ENCODE measurements at places on chromosomes 2 and 18.
A peak's percentile ranks its signal among the peaks of the same experiment; 100 is the strongest.

DNA sequence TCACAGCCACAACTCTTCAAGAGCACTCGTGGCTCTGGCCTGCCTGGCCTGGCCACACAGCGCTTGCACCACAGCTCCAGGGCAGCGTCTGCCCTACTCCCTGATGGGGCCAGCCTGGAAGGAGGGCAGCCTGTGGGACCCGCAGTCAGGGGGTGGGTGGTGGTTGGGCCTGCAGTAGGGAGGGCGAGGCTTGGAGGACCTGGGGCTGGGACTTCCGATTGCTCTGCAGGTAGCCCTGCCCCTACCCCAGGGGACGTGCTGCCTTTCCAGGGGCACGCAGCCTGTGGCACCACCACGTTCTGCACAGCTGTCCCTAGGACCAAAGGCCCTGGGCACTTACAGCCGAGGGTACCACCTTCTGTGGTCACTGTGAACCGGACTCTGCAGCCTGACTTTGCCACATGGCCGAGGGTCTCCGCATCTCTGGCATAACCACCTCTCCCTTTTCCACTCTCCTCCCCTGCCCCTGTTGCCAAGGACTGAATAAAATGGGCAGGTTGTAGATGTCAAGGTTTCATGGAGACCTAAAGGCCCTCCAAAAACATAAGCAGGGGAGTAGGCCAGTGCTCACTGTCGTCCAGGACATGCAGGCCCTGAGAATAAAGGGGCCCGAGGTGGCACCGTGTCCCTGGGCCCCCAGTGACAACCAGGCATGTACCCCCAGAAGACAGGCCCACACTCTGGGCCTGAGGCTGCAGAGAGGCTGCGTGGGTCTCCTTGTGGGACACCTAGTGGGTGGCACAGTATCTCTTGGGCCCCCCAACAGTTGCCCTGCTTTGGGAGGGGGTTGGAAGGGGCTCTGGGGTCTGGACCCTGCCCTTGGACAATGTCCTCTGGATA lies 87.3 kb downstream of the INHBB start:
- DNase-seq, result no peak

GRCh38 chr18:58891776-58892175 lies 27.1 kb downstream of the ZNF532 start:
- DNase-seq, result no peak

- DNase-seq, result no peak
Observed at GRCh38 chr2:60741576-60741975, 14.5 kb upstream of the PAPOLG start.

GRCh38 chr18:68783506-68783905 lies 14.4 kb upstream of the CCDC102B start:
- no peak for DNase-seq

GRCh38 chr2:69720404-69720803 lies 21.5 kb upstream of the ANXA4 start:
- DNase-seq, result no peak

- no peak for DNase-seq
Observed at GRCh38 chr2:29662861-29663260, 258.5 kb downstream of the ALK start.

GRCh38 chr2:36329746-36330472 lies 25.7 kb upstream of the CRIM1 start:
- no peak for DNase-seq

DNA sequence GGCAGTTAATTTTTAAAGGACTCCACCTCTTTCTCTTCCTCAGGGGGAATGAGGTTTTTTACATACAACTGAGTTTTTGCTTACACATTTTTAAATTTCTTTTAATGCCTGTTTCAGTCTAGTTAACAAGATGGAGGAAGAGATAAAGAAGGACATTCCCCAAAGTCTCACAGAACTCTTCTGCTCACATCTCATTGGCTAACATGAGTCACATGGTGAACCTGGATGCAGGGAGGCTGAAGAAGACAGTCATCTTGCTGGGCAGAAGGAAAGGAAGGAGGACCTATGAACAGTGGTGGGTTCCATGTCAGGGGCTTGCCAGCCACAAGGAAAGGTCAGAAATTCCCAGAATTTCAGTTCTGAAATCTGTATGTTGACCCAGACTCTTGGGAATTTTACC lies 10.4 kb upstream of the ST8SIA5 start:
- no peak for DNase-seq

GRCh38 chr2:130152816-130153595 lies 8.1 kb upstream of the CCDC74B start:
- no peak for DNase-seq

DNA sequence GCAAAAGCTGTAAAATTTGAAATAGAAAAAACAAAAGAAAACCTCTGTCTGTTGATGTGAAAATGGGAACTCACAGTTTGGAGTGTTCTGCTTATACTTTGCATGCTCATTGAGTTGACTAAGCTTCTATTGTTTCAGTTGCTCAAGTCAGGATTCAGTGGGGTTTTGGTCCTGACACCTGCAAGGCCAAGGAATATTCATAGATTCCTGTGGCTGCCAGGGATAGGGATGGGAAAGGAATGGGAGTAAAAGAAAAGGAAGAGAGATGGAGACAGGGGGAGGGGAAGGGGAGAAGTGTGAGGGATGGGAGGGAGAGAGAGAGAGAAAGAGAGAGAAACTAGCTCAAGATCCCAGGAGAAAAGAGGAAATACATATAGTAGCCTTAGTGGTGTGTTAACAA lies 1.3 kb downstream of the CPS1 start:
- no peak for DNase-seq

DNA sequence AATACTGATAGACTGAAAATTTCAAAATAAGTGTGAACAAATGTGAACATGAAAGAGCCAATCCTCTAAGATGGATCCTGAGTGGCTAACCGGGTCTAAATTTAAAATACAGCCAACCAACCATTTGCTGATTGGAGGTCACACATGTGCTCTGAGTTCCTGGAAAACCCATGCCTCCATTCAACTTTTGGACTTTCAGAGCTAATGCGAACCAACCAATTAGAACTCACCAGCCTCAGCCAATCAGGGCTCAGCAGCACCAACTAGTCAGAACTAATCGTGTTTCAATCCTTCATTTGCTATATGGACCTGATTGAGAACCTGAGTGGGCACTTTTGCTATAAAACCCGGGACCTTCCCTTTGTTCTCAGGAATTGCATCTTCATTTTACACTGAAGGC lies 111.5 kb downstream of the MEP1B start:
- no peak for DNase-seq

- no peak for DNase-seq
Observed at GRCh38 chr2:6308986-6309385, 556.7 kb downstream of the CMPK2 start.

DNA sequence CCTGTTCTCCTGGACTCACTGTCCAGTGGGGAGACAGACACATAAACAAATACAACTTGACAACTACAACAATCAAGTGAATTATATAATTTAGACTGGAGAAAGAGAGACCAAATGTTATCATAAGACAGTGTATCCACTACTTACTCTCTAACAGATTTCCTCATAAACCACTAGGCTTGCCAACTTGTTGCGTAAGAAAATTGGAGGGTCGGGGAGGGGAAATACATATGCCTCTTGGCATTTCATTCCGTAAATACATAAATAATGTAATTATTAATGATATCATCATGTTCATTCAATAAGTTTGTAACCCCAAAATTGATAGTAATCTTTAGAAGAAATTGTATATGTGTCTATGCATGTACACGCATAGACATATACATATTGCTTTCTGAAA lies 14.9 kb downstream of the RAB6D start:
- no peak for DNase-seq

- DNase-seq, result no peak
Observed at GRCh38 chr2:233468741-233469110, 97.9 kb downstream of the USP40 start.

GRCh38 chr18:59006461-59007067 lies 133.1 kb upstream of the SEC11C start:
- DNase-seq, result no peak

- DNase-seq, result no peak
Observed at GRCh38 chr2:112814278-112814677, 22.3 kb downstream of the IL1B start.

GRCh38 chr2:45494275-45494977 lies 116.6 kb downstream of the SRBD1 start:
- no peak for DNase-seq

DNA sequence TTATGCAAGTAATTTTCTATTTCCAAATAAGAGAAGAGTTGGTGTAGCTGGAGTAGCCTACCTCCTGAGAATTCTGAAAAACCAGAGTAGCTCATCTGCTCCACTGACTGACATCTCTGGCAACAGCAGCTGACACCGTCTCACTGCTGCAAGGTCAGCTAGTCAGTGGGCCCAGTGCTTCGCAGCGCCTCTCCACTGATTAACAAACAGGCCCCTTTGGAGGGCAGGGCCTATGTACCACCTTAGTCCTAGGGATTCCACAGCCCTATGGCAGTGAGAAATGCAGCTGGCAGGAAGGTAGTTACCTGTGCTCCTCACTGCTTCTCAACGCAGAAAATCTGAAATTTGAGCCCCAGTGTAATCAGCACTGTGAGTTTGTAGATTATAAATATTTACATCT lies 97.5 kb downstream of the DLGAP1 start:
- DNase-seq, result no peak

DNA sequence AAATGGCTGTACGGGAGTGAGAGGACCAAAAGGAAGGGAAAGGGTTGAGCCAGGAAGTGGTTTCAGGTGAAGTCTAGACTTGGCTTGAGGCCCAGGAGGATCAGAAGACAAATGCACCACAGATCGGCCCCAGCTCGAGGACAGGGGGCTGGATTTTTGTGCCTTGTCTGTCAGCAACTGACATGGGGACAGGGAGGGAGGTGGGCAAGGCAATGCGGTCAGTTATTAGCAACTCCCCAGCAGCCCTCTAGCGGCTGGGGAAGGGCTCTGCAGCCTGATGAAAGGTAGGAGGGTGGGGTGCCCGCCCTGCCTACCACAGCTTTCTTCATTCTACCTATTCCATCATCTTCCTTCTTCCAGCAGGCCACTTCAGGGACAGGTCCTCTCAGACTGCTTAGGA lies 50.0 kb downstream of the CPO start:
- no peak for DNase-seq

DNA sequence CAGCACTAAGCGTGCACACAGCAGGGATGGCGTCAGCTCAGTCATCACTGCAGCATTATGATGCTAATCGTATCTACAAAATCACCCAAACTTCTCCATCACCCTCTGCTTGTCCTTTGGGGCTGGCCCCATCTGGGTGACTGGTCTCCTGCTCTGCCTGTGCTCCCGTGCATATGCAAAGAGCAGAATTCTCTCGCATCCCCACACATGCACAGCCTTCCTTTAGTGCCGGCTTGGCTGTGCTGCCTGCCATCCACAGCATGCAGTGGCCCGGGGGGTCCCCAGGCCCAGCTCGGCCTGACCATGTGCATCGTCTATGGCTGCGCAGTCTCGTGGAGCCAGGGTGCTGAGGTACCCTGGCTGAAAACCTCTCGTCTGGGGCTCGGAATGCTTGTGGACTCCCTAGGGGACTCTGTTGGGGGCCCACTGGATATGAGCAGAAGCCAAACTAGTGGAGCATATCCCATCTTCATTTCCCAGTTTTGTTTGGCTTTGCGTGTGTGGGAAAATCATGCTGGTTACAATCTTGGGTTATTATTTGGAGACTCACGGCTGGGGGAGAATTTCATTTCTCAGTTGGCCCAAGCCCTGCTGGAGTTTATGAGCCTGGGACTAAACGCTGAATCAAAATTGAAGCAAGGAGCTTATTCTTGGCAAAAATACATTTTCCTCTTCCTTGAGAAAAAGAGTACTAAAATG lies 70.9 kb upstream of the HS6ST1 start:
- DNase-seq, result no peak

- no peak for DNase-seq
Observed at GRCh38 chr18:21345840-21346239, 103.8 kb downstream of the GREB1L start.

- DNase-seq, result no peak
Observed at GRCh38 chr2:149990965-149991364, 403.4 kb upstream of the MMADHC start.

- peak; percentile 86 for DNase-seq
Observed at GRCh38 chr18:35458677-35459441, 38.9 kb downstream of the INO80C start.

DNA sequence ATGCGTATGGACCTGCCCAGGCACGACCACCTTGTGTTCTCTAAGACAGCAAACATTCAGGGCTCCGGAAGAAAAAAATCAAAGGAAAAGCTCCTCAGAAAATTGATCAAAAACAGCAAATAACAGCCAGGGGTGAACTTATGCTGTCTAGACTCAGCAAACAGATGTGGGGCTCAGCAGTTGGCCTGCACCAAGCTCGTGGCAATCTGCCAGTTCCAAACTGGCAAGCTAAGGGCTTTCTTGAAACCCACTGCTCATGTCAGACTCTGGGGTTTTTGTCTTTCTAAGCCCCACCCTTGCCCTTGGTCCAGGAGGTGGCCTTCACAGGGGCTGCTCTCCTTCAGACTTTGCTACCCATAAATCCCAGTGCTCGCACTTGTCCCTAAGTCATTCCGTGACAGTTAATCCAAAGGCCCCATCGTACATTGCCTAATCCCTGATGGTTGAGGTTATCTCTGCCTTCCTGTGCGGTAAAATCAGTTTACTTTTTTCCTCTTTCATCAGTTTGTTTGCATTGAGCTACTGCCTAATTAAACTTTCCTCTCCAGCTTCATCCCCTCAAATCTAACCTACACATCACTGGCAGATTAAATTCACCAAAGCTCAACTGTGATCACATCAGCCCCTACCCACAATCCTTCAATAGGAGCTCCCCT lies 408.0 kb downstream of the LRATD1 start:
- no peak for DNase-seq

DNA sequence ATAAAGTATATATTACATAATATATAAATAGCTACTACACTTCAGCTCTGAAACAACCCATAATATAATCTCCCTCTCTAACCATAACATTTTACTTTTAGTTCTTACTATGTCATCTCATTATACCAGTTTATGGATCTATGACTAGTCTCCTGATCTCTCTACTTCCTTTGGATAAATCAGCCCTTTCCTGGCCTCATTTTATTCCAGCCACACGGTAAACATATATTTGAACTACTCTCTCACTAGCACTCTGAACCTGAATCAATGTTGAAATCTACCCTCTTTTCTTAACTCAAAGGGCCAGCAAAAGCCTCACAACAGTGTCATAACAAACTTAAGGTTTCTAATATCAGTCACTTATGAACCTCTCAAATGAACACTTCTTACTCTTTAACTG lies 62.6 kb downstream of the BAZ2B start:
- DNase-seq, result no peak

DNA sequence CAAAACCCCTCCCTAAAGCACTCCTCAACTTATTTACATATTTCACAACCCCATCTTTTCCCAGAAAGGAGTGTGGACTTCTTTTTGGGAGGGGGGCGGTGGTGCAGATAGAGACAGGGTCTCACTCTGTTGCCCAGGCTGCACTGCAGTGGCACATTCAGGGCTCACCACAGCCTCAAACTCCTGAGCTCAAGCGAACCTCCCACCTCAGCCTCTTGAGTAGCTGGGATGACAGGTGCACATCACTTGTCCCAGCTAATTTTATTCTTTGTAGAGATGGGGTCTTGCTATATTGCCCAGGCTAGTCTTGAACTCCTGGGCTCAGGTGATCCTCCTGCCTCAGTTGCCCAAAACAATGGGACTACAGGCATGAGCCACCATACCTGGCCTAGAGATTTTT lies 44.1 kb downstream of the ADCY3 start:
- DNase-seq, result no peak

GRCh38 chr2:79887747-79888374 lies 375.0 kb downstream of the CTNNA2 start:
- peak; percentile 52 for DNase-seq

- no peak for DNase-seq
Observed at GRCh38 chr18:46732201-46732600, 24.7 kb downstream of the ST8SIA5 start.

- DNase-seq, result no peak
Observed at GRCh38 chr2:199603721-199604291, 146.1 kb upstream of the SATB2 start.

GRCh38 chr2:60478660-60479059 lies 74.8 kb downstream of the BCL11A start:
- DNase-seq, result no peak
